Renal pelvis (tissue), 12 donors: ENCODE measurements at places on chromosomes 3 and 15. TPM values are rescaled to one million over a fixed set of nuclear protein-coding genes. Genes with fewer than 3 reads are reported as not detected.

Gene CNTN3
- polyA plus RNA-seq = 5.4 TPM

Gene CFAP91
- polyA plus RNA-seq = 28.0 TPM

GRCh38 chr3:116005404-116005803 lies 382.1 kb downstream of the GAP43 start:
- peak; percentile 36 for DNase-seq

DNA sequence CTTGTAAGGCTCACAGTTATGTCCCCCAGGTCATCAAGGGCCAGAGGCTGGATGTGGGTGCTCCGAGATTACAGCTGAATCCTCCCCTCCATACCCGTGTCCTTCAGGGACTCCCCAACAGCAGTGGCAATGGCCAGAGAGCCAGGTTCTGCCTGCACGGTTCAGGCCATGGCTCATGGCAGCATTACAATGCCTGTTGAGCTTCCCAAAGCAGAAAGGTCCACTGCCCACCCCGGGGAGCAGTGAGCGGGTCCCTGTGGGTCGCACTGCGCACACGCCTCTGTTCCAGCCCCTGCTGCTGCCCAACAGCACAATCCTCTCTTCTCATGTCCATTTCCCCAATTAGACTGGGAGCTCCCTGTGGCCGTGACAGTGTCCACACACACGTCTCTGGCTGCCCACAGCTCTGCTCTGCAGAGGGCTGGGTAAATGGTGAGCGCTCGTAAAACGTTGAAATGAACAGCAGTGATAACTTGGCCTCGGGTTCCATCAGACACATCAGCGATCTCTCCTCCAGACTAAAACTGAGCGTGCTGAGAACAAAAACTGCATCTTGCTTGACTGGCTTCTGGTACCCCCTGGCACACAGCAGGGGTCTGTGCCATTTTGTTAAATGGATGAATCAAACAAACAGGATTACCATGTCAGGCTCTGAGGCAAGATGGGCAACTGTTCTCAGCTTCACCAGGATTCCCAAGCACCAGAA lies 80.4 kb downstream of the VGLL4 start:
- no peak for DNase-seq

- no peak for DNase-seq
These were observed 27.5 kb downstream of the PCCB start for GRCh38 chr3:136277634-136278033.

GRCh38 chr3:156655819-156656550 lies 18.4 kb upstream of the TIPARP start:
- DNase-seq = no peak

GRCh38 chr3:17605032-17605431 lies 137.4 kb downstream of the TBC1D5 start:
- no peak for DNase-seq
